Small intestine (tissue), 16 donors: ENCODE measurements at places on chromosomes 1 and 21.
A peak's percentile ranks its signal among the peaks of the same experiment; 100 is the strongest.

DNA sequence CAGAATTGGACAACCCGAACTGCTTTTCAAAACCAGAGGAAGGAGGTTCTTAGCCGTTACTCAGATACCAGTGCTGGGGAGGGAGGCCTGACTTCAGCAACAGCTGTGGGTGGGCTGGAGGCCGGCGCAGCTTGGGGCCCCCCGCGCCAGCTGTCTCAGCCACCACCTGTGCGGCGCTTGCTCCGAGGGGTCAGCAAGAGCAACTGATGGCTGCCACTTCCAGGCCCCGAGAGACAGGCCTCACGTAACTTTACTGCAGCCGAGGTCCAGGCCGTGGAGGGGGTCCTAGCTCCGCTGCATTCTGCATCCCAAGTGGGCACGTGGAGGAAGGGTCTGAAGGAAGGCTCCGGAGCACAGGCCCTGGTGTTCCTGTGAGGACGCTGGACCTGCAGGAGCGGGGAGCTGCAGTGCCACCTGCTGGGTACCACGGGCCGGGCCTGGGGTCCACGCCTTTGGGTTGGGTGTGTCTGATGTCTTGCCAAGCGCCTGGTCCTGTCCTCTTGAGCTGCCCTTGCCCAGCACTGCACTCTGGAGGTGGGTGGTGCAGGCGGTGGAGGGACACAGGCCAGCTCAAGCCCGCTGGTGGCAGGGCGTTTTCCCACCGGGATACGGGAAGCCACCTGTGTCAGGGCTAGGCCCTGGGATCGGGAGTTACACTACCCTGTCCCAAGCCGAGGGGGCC is 9.8 kb downstream of the THAP3 start:
- DNase-seq = peak; percentile 65

DNA sequence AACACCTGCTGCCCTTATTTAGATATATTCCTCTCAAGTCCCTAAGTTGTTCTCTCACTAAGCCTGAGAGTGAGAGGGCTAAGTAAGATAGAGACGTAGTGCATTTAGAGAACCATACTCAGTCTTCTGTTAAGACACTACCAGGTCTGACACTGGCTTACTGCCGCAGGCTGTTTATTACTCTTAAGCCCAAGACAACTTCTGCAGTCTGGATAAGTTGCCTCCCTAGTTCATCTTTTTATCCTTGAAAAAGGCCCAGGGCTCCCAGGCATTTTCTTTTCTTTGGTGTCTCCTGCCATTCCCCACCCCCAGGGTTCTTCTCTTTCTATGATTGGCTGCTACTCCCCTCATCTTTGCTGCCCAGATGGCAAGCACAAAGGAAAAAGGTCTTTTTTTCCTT is 38.7 kb downstream of the CACHD1 start:
- DNase-seq = no peak

DNA sequence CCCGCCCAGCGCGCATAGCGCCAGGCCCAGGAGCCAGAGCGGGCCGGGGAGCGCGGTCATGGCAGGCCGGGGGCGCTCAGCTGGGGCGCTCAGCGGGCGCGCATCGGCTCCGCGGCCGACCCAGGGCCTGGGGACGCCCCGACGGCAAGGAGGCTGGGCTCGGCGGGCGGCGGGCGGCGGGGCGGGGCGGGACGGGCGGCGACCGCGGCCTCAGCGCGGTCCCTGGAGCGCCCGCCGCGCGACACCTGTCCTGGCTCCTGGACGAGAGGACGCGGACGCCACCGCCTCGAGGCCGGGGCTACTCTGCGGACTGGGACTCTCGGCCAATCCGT is 273 bp downstream of the BMP8B start:
- DNase-seq = no peak

DNA sequence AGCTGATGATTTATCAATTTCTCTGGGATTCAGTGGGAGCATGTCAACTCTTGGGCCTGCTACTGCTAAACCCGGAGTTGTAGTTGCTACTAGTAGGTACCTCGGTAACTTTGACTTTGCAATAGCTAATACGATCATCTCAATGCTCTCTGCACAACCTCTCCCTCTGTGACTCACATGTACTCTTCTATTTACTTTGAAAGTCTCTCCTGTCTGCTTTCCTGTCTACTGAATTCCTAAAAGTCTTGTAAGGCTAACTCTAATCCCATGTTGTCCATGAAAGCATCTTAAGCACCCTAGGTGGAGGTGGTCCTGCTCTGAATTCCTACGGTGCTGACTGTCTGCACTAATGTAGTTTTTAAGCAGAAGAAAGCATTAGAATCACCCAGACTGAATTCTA is 29.3 kb downstream of the SLC9C2 start:
- DNase-seq = no peak

DNA sequence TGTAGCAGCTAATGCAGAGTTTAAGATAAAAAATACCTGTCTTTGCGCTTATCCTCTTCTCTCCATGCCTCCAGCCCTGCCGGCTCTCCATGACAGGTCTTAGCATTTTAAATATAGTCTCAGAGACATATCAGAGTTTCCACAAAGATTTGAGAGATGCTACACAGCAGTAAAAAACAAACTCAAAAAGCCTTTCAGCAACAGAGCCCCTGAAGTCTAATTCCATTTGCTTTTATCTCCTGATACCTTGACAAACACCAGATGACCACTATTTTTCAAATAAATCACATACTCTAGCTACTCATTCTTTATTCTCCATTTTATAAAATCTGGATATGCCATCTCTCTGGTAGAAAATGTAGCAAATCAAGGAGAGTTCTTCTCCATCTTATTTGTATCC is 79.5 kb upstream of the LRRC53 start:
- DNase-seq = no peak

GRCh38 chr1:231178970-231179369 is 17.1 kb downstream of the TRIM67 start:
- no peak for DNase-seq

GRCh38 chr1:214957330-214958137 is 125.0 kb upstream of the KCNK2 start:
- DNase-seq = no peak

DNA sequence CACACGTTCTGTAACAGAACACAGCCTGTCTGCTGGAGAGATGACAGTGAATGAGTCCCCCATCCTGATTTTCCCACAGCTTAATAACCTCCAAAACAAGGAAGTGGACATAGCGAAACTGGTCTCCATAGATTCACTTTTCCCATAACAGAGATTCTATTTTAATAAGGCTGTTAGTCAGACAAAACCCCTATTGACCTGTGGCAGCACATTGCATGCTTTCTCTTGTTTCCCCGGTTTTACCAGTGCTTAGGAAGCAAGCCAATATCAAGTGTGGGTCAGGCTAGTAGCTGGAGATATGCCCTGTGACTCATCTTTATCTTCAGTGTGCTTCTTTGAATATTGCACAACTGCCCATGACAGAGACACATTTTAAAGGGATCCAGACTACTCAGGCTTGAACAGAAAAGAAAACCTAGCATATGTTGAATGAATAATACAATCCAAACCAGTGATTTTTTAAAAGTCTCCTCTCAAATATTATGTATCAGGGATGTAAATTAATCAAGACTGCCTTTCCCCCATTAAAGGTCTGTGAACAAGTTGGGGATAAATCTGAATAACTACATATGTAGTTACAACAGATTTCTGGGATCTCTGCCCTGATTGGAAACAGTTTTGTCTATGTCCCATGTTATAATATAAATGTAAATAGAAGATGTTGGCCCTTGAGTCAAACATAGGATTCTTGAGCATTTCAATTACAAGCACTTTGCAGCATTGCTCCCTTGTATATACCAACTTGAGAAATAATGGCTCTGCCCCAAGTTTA is 11.9 kb upstream of the CLDN8 start:
- DNase-seq = peak; percentile 66

DNA sequence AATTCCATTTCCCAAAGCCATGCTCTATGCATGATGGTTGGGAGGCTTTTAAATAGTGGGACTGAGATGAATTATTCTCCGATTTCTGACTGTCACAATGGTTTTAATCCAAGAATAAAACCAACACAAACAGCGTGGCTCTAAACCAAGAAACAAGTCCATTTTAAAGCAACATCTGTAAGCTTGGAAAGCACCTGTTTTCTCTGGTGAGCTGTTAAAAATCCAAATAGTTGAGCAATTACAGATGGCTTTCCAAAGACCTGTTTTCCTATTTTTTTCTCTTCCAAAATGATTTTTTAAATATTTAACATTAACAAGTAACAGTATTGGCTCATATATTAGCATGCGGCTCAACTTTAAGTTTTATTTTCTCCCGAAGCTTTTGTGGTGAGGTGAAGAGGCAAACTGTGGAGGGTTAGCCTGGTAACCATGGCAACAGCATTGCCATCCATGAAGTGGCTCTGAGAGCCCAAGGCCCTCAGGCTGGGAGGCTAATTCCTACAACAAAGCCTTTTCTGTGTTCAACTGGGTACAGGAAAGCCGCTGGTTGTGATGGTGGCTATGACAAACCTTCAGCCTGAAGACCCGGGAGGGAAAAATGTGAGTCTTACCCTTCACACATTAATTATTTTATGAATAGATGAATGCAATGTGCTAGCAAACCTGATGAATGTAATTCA is 56.7 kb upstream of the B3GALT5 start:
- no peak for DNase-seq

DNA sequence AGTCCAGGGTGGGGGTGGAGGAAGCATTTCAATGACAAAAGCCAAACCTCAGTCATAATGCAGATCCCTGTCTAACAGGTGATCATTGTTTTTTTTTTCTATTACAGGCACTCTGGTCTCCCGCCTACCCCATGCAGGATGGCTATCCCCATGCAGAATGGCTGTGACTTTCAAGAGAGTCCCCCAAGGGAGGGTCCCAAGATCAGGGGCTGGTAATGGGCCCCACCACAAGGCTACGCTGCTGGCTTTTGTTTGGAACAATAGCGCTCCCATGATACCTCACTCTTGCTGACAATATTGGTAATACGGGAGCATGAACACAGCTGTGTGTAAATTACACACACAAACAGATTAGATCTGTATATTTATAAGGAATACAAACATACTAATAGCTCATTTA is 119.4 kb downstream of the SLC45A1 start:
- no peak for DNase-seq

DNA sequence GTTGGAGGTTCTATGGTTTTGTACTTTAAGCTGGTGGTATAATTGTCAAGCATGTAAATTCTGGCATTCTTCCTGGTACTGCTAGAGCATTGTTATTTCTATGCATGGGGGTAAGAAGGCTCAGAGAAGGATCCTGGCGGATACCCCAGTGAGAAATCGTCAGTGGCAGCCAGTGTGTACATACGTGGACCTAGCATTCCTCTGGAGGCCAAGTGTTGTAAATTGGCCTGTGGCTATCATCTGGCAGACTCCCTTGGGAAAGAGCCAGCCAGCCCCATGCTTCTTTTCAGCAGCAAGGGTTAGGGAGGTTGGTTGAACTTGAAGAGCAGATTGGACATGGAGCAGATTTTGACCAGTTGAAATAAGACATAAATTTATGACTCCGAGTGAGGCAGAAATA is 5.2 kb upstream of the AGO3 start:
- no peak for DNase-seq
